ENCODE measurements at places on chromosomes 2 and 18.

DNA sequence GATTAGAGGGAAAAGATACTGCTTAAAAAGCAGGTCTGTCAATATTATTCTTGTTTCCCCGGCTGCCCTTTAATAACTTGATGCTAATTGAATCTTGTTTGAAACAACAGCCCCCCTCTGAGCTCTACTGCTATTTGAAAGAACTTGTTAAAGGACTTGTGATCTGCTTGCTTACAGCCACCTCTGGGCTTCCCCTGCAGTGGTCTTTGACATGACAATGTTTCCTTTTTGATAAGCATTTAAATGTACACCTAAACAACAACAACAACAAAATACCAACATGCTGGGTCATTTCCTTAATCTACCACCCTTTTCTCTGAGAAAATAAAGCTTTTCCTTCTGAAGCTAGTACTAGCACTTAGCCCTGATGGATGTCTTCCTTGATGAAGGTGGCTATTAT, 3.9 kb downstream of the HOXD1 start:
- no peak for DNase-seq

DNA sequence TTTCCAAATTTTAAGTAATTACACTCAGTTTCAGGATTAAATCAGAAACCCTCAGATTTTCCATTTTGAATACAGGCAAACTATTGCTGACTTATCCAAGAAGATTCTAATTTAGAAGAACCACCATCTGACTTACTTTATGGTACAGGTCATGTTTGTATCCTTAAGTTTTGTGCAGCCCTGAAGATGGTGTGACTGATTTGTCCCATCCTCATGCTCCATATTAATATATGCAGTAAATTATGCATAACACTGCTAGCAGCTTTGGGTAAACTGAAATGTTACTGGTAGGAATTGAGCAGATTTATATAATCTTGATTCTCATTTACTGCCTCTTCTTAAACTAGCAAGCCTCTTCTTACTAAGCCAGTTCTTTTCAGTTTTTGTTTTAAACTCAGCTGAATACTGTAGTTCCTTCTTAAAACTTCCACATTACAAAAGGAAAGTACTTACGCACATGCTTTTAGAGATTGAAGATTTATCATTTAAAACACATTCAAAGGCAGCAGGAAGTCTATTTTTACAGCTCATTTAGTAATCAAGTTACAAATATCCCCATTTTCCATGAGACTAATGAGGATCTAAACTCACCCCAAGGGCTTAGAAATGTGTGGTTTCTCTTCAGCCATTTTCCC, 25.7 kb downstream of the MEX3C start:
- no peak for DNase-seq

DNA sequence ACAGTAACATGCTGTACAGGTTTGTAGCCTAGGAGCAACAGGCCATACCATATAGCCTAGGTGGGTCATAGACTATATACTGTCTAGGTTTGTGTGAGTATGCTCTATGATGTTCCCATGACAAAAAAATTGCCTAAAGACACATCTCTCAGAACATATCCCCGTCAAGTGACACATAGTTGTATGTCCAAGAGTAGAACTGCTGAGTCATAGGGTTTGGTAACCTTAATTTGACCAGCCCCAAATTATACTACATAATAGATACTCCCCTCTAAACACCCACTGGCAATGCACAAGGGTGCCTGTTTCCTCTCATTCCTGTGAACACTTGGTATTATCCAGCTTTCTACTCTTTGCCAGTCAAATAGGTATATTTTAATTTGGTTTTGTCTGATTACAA, 161.6 kb downstream of the LCLAT1 start:
- DNase-seq, result no peak

DNA sequence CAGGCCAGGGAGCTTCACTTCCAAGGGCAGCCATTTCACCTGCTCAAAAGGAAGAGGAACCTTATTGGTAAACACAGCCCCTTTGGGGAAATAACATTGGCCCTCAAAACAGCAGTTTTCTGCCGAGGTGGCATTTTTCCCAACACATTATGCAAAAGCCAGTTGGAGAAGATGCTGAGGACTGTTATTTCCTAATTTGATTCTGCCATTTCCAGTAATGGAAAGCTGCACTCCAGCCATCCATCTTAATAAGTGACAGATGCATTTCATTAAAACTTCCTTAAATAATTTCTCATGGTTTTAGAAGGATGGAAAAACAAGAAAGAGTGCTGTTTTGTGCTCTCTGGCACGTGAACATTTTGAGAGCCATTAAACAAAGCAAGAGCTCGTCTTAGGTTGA, 55.9 kb upstream of the ALK start:
- no peak for DNase-seq
